ENCODE measurements at places on chromosomes 12 and 14. TPM values are rescaled to one million over a fixed set of nuclear protein-coding genes. Genes with fewer than 3 reads are reported as not detected.

- DNase-seq, result no peak
Observed at GRCh38 chr14:70257526-70257925, 68.8 kb upstream of the SLC8A3 start.

Gene ATF1
- 21.9 TPM for total RNA-seq

GRCh38 chr12:65999564-66000280, 130.8 kb downstream of the LLPH start:
- peak; percentile 71 for DNase-seq

DNA sequence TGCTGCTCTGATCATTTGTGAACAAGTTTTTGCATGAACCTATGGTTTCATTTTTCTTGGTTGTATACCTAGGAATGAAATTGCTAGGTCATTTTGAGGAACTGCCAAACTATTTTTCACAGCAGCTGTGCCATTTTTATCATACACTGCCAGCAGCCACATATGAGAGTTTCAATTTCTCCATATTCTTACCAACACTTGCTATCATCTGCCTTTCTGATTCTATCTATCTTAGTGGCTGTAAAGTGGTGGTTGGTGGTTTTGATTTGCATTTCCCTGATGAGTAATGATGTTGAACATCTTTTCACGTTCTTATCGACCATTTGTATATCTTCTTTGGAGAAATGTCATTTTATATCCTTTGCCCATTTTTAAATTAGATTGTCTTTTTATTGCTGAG, 146.1 kb downstream of the C12orf75 start:
- peak; percentile 6 for DNase-seq

All from LHCN-M2 (cell line).